ENCODE measurements at places on chromosomes 6 and 20. TPM values are rescaled to one million over a fixed set of nuclear protein-coding genes. Genes with fewer than 3 reads are reported as not detected.

- no peak for DNase-seq
Measured at GRCh38 chr20:25035921-25036320, 22.0 kb downstream of the ACSS1 start.

GRCh38 chr6:47357827-47358226 lies 48.1 kb upstream of the TNFRSF21 start:
- no peak for DNase-seq

DNA sequence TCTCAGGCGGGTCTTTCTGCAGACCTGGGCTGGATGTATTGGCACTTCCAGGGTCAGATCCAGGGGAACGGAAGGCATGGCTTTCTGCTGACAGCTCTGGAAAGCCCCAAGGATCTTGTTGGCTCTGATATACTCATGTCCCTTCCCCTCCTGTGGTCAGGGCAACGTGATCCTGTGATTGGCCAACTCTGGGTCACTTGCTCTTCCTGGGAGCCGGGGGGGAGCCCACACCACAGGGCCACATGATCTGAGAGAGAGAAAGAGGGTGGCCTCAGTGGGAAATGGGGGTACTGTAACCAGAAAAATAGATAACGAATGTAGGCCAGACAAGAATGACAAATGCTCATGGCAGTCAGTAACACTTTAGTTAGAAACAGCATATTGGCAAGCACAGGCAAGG lies 223.0 kb downstream of the NFATC2 start:
- no peak for DNase-seq

- no peak for DNase-seq
Measured at GRCh38 chr6:17965397-17965796, 22.0 kb downstream of the KIF13A start.

DNA sequence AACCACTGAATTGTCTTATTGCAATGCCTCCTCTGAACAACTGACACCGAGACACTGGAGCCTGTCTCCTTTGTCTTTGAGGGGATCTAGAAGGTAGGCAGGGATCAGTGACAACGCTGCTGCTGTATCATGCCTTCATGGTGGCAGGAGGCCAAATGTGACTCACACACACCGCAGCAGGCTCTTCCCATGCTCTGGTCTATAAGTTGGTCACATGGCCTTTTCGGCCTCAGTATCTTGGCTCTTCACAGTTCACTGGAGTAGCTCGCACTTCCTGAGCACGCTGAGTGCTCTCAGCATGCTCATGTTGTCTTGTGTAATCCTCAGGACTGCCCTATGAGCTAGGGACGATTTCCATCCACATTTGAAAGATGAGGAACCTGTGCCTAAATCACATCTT lies 167.4 kb upstream of the PCSK2 start:
- peak; percentile 93 for DNase-seq

GRCh38 chr20:49219924-49220831 lies 962 bp downstream of the DDX27 start:
- no peak for DNase-seq

DNA sequence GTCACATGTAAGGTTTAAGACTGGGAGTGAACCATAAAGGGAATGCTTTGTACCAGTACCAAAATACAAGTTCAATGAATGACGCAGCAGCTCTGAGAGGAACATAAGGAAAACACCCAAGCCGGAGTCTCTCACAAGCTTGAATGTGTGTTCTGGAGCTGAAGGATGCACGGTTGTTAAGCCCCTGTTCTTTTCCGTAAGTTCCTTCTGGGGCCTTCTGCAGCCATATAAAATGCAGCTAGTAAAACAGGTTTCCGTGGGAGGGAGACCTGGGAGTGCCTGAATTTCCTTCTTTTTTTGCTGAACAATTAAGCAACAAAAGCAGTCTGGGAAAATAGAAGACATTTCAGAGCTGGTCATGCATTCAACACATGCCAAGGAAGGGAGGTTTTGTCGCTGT lies 73.2 kb upstream of the JAG1 start:
- DNase-seq = no peak

DNA sequence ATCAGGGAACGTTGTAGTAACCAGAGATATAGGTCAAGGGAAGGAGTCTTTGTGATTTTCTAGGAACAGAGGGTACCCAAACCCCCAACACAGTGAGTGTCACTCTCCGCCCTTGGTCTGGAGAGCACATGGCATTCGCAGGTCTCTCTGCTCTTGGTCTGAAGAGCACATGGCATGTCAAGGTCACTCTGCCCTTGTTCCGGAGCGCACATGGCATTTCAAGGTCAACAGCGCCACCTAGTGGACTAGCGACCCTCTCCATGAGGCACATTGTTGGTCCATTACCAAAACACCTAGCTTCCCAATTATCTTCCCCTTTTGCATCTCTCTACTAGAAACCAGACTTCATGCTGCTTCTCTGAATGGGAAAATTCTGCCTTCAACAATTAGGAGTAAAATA lies 260.0 kb downstream of the C6orf118 start:
- peak; percentile 56 for DNase-seq

DNA sequence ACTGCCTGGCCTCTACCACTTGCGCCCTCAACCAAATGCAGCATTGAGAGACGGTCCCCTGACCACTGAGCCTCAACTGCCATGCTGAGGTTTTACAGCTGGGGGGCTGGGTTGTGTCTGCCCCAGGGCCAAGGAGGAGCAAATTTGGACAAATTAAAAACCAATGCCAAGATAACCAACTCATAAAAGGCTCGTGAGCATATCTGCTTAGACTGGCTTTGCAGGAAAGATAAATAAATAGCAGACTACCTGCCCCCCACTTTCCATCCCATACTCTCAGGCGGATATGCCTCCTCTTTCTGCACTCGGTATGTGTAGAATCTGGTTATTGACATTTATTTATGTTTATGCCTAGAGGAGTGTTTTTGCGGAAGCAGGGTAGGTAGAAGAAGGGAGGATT lies 76.8 kb downstream of the ZDHHC14 start:
- DNase-seq = no peak

GRCh38 chr20:45111799-45112471 lies 3.0 kb downstream of the WFDC5 start:
- no peak for DNase-seq

GRCh38 chr20:1524004-1524403 lies 32.8 kb upstream of the SIRPB2 start:
- DNase-seq = no peak

DNA sequence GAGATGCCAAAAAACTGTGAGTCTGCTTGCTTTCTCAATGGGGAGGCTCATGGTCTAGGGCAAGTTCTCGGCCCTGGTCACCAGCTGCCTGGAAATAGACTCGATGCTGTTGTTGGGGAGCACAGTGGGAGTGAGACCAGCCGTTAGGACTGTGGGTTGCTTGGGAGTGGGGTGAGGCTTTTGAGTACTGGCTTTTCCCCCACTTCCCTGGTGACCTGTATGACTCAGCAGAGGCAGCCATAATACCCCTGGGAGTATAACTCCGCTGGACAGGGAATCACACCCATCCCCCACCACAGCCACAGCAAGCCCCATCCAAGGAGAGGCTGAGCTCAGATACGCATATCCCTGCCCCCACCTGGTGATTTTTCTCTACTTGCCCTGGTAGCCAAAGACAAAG lies 48.9 kb upstream of the OGFRL1 start:
- no peak for DNase-seq

DNA sequence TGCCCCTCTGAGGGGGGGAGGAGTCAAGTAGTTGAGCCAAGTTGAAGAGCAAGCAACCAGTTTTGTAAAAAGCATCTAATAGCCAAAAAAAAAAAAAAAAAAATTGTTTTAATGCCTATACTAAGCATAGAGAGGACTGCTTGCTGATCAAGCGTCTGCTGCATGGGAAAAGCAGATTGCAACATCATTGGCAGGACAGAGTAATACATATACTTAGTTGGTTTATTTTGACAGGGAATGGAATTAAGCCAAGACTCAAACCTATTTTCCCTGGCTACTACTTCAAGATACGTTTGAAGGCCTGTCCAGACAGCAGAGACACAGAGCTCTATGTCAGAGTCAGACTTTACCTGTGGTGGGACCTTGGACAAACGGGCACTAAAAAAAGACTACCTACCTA lies 120.5 kb downstream of the RTN4IP1 start:
- no peak for DNase-seq

DNA sequence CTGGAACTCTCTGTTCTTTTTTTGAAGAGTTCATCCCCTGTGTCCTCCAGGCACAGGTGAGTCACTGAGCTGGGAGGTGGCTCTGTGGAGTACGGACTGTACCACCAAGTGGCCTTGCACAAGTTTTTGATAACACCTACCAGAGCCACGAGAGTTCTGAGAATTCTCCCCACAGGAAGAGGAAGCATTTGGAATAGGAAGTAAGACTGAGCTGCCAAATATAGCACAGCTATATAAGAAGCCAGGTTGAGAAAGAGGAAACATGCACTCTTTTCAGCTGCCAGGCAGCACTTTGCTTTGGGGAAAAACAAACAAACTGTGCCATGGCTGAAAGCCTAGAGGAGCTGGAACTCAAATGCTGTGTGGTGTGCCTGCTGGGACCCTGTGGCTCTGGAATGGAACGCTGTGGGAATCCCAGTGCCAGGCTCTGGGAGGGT lies 70.8 kb upstream of the RIPOR2 start:
- DNase-seq = no peak

DNA sequence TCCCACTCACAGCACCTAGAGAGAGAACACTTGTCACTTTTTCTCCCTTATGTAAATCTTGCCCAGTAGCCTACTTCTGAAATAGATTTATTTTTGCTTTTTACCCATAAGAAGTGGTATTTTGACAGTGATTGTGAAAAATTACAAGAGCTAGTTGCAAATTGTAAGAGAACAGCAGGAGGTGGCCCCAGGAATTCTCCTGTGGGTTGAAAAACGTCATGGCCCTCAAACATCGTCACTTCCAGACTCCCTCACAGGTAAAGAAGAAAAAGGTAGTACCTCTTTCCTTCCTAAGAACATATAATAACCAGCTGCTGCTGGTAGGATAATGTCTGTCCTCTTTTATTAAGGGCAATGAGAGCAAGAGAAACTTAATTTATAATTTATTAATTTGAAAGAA lies 69.5 kb upstream of the LAMP5 start:
- no peak for DNase-seq

GRCh38 chr20:2604506-2604835 lies 48.0 kb upstream of the NOP56 start:
- DNase-seq = no peak

DNA sequence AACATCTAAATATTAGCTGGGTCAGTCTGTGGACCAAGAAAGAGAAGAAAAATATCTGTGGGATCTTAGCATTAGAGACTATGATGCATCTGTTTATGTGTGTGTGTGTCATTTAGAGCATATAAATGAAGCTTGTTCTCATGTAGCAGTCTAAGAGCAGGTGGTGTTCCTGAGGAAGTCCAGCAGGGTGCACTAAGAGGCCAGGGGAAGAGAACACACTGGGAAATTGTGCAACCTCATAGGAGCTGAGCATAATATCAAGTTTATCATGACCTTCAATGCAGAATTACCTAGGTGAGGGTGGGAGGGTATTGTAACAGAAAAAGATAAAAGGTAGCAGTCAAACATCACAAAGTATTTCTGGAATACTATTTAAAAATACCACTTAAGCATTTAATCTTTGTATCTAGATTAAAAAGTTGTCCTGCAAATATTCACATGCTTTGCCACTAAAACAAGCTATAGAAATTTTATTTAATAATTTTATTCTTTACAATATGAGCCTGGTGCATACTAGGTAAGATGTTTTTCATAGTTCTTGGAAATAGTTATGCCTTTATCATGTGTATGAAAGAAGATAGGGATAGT lies 80.5 kb downstream of the SMPDL3A start:
- DNase-seq = peak; percentile 50

GRCh38 chr6:69007781-69008180 lies 372.7 kb downstream of the ADGRB3 start:
- no peak for DNase-seq

DNA sequence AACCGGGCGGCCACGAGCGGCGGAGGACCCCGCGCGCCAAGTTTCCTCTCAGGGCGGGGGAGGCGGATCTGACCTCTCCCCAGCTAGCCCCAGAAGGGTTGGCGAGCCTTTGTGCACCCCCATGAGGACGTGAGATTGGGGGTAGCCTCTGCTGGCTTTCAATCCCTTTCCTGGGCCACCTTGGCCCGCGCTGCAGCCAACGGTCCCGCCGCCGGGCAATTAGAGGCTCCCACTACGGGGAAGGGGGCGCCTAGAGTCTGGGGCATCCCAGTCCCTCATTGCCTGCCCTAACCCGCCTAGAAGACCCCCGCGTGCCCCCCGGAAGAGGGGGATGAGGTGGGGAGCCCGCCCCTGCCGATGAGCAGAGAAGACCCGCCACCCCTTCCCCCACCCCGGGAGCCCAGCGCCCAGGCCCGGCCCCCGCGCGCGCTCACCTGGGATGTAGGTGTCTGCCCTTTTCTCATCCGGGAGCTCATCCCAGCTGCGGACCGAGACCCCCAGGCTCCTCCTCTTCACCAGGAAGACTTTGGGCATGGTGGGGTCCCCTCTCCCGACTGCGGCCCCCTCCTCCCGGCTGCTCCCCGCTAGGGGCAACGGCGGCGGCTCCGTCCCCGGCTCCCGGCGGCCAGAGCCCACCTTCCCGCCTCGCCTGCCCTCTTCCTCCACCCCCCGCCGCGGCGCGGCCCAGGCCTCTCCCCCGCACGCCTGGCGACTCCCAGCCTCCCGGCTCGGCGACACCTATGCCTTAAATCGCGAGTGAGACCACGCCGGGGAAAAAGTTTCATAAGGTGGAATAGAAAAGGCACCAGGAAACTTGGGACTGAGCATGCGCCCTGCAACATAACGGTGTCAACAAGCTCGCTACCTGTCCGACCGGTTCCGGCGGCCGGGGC lies at the start of gene OVOL2:
Gene OVOL2, minus strand, starts transcription at position 816 of the 893 bp plus-strand sequence. Its CDS starts 282 bp downstream, at position 534.
- no peak for DNase-seq

DNA sequence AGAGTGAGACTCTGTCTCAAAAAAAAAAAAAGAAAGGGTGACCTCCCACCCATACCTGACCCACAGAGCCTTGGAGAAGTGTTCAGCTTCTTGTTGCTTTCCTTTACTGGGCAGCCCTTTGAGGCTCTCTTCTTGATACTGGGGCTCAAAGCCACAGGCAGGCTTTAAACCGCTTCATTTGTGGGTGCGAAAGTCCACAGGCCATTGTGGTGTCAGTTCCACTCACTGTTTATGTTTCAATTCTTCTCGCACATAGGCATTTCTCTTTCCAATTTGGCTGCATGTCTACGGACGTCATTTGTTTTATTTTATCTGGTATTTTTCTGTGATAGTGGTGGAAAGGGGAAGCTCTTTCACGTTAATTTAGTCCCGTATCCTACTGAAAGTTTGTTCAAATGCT lies 34.6 kb downstream of the PPARD start:
- DNase-seq = no peak

- DNase-seq = peak; percentile 40
Measured at GRCh38 chr6:135759831-135760230, 91.7 kb upstream of the PDE7B start.

- no peak for DNase-seq
Measured at GRCh38 chr20:21628800-21629199, 76.7 kb upstream of the PAX1 start.

The SLC13A3 gene
- total RNA-seq = not detected

The EPPIN gene
- not detected for total RNA-seq

The NKAPL gene
- not detected for total RNA-seq

The SLC32A1 gene
- not detected for total RNA-seq

The ATF6B gene
- 22.6 TPM for total RNA-seq

The SPINT4 gene
- not detected for total RNA-seq

The STX7 gene
- total RNA-seq = 19.7 TPM

The ROMO1 gene
- total RNA-seq = 561 TPM

The NFS1 gene
- total RNA-seq = 34.1 TPM

The HLA-DOB gene
- 0.13 TPM for total RNA-seq

The ADGRF4 gene
- 1.8 TPM for total RNA-seq

Measured in HT1080 (cell line).